ENCODE measurements at places on chromosomes 2 and 18.

- no peak for DNase-seq
These were observed 639.7 kb downstream of the TDRD15 start for GRCh38 chr2:21763501-21763900.

DNA sequence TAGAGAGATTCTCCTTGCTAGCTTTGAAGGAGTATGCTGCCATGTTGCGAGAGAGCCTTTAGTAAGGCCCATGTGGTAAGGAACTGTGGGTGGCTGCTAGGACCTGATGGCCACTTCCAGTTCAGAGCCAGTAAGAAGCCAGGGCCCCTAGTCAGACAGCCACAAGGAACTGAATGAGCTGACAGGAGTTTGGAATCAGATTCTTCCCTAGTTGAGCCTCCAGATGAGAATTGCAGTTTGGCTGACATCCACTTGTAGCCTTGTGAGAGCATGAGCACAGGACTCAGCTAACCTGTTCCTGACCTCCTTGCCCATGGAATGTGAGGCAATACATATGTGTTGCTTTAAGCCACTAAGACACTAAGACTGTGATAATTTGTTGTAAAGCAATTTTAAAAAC, 1.2 kb upstream of the WDR7 start:
- DNase-seq: no peak

DNA sequence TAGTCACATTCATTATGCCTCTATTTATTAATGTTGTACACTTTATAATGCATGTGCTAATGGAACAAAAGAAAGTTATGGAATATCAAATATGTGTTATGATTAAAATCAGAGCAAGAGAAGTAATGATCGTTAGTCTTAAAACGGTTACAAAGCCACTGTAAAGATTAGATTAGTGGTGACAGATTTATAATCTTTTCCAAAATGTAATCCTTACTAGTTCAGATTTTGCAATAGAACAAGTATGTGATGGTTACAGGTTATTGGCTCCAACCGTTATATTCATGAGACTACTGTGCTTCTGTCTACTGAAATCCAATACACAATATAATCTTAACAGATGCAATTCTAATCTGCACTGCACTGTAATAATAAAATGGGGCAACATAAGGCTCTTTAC, 180.6 kb downstream of the ZNF521 start:
- DNase-seq: no peak

GRCh38 chr2:133411857-133412256, 156.4 kb downstream of the NCKAP5 start:
- DNase-seq: no peak

DNA sequence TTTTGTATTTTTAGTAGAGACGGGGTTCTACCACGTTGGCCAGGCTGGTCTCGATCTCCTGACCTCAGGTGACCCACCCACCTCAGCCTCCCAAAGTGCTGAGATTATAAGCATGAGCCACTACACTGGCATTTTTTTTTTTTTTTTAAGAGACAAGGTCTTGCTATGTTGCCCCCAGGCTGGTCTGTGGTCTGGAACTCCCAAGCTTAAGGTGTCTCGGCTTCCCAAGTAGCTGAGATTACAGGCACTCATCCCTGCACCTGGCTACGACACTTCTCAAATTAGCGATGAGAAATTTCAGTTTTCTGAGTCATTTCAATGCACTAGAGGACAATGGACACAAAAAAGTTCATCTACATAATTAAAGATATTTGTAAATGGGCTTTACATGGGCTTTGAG, 36.6 kb upstream of the TCF7L1 start:
- DNase-seq: no peak

GRCh38 chr2:190379249-190379964, 28.7 kb upstream of the MFSD6 start:
- DNase-seq: no peak

DNA sequence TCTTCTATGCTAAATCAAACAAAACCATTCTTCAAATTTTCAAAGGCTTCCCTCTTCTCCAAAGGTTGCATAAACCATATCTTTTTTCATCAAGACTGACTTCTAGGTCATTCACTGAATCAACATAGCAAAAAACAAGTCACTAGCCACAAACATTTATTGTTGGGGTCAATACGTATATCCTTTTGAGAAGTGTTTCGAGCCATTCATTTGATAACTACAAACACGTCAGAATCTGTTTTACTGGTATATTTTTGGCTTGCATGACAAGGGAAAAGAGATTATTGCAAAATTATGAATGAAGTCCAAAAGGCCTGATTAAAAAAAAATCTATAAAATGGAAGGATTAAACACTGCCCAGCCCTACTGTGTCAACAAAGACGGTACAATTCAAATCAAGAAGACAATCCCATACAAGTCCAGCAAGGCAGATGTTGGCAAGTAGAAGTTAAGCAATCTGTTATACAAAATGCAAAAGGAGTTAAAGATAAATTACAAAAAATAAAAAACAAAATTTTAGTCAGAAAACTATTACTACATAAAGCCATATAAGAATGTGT, 222.4 kb downstream of the SRBD1 start:
- no peak for DNase-seq

DNA sequence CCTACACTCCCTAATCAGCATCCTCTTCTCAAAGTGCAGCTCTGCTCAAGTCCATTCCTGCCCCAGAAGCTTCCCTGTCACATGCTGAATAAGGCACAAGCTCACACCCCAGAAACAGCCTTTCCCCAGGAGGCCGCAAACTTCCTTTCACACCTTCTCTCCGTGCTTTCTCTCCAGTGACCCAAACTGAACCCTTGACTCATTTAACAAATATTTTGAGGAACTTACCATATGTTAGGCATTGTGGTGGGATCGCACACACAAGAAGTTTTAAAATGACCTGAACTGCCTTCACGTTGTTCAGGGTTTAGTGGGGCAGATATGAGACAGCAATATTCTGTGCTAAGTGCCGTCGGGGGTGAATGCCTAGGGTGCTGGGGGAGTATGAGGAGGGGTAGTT, 161.3 kb downstream of the INSIG2 start:
- no peak for DNase-seq

DNA sequence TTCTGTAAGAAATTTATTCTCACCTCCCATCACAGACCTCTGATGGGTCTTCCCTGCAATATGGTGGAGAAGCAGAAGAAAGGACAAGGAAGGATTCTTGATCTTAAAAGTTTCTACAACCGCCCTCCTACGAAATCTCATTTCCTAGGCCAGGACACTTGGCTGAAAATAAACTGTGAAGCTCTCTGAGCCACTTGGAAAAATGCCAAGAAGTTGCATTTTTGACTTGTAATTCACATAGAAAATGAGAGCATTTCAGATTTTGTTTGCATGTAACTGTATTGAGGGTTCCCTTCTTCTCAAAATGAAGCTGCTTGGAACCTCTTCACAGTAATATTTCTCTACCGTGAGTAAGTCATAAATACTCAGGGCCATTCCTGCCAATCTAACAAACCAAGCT, 458.3 kb upstream of the SLC14A2 start:
- DNase-seq: no peak

DNA sequence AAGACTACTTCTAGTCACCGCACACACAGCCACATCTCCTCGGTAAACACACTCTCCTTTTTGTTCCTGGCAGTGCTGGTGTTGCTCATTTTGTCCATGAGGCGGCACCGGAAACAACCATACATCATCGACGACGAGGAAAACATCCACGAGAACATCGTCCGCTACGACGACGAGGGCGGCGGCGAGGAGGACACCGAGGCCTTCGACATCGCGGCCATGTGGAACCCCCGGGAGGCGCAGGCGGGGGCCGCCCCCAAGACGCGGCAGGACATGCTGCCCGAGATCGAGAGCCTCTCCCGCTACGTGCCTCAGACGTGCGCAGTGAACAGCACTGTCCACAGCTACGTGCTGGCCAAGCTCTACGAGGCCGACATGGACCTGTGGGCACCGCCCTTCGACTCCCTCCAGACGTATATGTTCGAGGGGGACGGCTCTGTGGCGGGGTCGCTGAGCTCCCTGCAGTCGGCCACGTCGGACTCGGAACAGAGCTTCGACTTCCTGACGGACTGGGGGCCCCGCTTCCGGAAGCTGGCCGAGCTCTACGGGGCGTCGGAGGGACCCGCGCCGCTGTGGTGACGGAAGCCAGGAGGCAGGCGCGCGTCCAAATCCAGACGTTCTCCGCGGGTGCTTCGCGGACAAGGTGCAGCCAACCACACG, 221.0 kb downstream of the CDH20 start:
- DNase-seq: no peak

- no peak for DNase-seq
These were observed 30.6 kb downstream of the MAPRE2 start for GRCh38 chr18:35071819-35072247.

DNA sequence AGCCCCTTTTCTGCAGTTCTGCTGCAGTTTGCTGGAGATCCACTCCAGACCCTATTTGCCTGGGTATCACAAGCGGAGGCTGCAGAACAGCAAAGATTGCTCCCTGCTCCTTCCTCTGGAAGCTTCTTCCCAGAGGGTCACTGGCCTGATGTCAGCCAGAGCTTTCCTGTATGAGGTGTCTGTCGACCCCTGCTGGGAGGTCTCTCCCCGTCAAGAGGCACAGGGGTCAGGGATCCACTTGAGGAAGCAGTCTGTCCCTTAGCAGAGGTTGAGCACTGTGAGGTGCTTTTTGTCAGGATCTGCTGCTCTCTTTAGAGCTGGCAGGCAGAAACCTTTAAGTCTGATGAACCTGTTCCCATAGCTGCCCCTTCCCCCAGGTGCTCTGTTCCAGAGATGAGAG, 42.0 kb upstream of the MYL1 start:
- DNase-seq: no peak

GRCh38 chr2:74546004-74546403, 7.7 kb downstream of the LOXL3 start:
- no peak for DNase-seq

GRCh38 chr2:234932591-234933168, 19.1 kb upstream of the SH3BP4 start:
- no peak for DNase-seq

GRCh38 chr2:1988049-1988448, 243.7 kb upstream of the PXDN start:
- DNase-seq: no peak

- DNase-seq: no peak
These were observed 411.0 kb downstream of the LRATD1 start for GRCh38 chr2:15043336-15044058.

DNA sequence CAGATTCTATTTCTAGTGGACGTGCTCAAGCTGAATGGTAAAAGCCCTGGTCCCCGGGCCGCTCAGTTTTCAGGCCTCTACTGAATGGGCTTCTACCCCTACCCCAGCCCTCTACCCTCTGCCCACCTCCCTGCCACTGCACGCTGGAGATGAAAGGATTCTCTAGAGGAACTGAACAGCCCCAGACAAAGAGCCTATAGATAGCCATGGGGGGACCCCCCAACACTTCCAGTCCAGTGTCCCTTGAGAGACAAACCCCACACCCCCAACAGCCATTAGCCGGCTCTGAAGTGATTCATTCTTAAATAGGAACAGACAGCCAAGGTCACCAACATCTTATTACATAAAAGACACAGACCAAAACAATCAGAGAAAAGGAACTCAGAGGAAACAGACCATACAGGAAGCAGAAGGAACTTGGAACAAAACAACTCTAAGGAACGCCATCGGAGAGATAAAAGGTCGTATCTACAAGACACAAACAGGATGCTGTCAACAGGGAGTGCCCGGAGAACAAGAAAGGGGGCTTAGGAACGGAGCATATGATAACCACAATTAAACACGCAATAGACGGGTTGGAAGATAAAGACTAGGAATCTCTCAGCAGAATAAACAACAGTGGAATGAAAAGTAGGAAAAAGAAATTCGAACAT, 23.5 kb downstream of the TMEM37 start:
- DNase-seq: no peak

- no peak for DNase-seq
These were observed 27.6 kb upstream of the FANCL start for GRCh38 chr2:58268685-58269084.

DNA sequence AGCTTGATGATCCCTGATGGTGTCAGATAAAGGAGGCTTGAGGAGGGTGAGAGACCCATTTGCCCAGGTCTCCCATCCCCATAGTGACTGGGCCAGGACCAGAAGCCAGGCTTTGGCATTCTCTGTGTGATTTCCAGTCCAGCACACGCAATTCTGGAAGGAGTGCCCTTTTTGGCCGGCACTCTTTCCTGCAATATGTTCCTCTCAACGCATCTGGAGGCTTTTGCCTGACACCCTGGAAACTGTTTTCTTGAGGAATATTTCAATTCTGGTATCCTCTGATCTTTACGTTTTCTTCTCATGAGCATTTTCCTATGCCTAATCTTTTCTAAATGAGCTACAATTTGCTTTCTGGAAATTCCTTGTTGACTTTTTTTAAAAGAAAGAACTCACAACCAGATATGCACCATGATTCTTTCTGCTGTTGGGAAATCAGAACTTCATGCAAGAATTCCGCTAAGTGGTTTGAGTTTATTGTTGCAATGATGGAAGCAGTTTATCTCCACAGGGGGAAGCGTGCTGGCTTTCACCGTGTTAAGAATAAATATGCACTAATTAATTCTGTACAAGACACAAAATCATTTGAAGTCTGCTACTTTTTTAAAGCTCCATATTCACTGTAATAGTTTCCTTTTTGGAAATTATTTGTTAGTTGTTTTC, 143.7 kb downstream of the NAPG start:
- no peak for DNase-seq

- no peak for DNase-seq
These were observed 584 bp downstream of the BOLA3 start for GRCh38 chr2:74146929-74147726.

DNA sequence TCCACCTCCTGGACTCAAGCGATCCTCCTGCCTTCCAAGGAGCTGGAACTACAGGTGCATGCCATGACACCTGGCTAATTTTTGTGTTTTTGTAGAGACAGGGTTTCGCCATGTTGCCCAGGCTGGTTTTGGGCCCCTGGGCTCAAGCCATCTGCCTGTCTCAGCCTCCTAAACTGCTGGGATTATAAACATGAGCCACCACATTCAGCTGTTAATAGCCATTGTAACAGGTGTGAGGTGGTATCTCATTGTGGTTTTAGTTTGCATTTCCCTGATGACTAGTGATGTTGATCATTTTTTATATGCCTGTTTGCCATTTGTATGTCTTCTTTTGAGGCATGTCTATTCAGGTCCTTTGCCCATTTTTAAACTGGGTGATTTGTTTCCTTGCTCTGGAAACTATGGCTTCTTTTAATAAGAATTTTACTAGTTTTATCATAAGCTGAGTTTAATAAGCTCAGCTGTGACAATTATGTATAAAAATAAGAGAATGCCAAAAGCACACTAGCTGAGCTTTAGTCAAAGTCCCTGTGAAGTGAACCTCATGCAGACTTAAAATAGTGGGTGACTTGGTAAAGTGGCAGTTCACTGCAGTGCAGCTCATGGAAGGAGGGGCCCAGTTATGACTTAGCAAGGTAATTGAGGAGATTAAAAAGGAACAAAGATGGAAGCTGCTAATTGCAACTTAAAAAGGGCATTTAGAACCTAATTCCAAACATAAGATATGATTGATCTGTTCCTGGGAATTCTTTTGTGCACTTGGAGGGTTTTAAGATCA, 465.1 kb downstream of the TGIF1 start:
- no peak for DNase-seq

Data from stimulated activated CD4-positive, alpha-beta T cell treated with anti-CD3 and anti-CD28 coated beads, Interleukin-15, amount 100 ng/mL, for 1 hour (primary cell).